ENCODE measurements at places on chromosomes 11 and 22. TPM values are rescaled to one million over a fixed set of nuclear protein-coding genes. Genes with fewer than 3 reads are reported as not detected.

DNA sequence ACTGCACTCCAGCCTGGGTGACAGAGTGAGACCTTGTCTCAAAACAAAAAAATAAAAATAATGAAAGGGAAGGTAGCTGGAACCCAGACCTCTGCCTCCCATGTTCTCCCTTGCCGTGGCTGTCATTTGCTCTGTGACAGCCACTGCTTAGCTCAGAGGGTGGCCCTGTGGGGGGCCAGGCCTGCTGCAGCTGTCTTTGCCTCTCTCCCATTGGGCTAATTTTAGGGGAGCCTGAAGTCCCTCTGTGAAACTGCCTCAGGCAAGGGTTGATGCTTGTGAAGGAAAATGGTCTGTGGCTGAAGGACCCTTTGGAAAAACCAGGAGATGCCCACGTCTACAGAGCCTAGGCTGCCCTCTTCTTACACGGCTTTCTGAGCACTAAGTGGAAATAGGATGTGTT lies 42.9 kb downstream of the C11orf91 start:
- peak; percentile 9 for ATAC-seq

GRCh38 chr22:27372969-27373670 lies 428.4 kb downstream of the MN1 start:
- peak; percentile 98 for ATAC-seq

GRCh38 chr11:12871241-12871640 lies 137.9 kb upstream of the RASSF10 start:
- peak; percentile 14 for ATAC-seq

DNA sequence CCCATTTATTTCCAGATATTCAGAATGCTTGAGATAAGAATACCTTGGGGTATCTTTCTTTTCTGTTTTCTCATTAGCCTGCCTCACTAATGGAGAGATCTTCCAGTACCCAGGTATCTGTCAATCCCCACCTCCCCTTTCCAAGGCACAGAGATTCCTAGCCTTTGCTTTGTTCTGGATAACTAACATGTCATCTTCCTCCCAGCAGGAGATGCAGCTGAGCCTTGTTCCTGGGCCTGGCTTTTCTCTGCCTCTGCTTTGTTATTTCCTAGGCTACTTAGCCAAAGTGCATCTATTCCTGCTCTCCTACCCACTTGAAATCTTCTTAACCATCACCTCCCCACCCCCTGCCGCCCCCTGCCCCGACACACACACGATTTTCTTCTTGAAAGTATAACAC lies 297.1 kb downstream of the NELL1 start:
- ATAC-seq, result no peak

DNA sequence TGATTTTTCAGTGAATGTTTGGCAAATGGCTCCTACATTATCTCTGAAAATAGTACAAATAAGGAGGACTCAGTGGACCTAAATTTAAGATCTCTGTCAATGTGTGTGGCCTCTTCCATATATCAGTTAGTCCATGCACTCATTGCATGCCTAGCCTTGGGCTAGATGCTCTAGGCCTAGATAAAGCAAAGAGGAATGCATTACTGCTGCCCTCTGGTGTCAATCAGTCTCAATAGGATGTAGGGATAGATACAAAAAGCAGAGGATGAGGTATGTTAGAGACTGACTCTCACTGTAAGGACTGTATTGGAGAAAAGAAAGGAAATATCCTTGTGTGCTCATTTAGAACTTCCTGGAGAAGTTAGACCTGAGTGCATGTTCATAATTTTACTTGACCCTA lies 42.0 kb downstream of the MS4A2 start:
- peak; percentile 62 for ATAC-seq

- no peak for ATAC-seq
Measured at GRCh38 chr11:17400048-17400775, 11.8 kb upstream of the KCNJ11 start.

DNA sequence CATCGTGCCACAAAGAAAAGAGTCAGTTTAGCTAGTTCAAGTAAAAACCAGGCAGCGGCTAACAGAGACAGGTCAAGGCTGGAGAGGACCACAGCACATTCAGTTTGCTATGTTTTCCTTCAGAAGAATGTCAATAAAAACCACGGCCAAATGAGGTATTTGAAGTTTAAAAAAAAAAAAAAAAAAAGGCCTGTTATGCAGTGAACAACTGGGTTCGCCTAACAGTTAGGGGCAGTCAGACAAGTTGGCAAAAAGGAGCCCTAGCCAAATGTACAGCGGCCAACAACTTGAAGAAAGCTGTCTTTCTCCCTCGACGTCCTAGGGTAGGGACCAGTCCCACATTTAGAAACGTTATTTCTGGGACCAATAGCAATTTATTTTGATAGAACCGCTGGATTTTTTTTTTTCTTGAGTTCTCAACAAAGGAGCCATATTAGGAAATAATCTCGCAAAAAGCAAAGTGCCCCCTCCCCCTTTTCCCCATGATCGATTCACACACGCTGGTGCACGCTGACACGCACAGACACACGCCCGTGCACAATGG lies 237.8 kb downstream of the TTC28 start:
- peak; percentile 13 for ATAC-seq

- ATAC-seq, result peak; percentile 65
Measured at GRCh38 chr22:41919357-41920224, 4.7 kb upstream of the SHISA8 start.

- ATAC-seq, result peak; percentile 33
Measured at GRCh38 chr11:128421577-128422330, 165.6 kb downstream of the ETS1 start.

- no peak for ATAC-seq
Measured at GRCh38 chr11:93099806-93100205, 98.0 kb downstream of the SLC36A4 start.

GRCh38 chr22:17201285-17201945 lies 17.8 kb downstream of the ADA2 start:
- ATAC-seq, result peak; percentile 53

DNA sequence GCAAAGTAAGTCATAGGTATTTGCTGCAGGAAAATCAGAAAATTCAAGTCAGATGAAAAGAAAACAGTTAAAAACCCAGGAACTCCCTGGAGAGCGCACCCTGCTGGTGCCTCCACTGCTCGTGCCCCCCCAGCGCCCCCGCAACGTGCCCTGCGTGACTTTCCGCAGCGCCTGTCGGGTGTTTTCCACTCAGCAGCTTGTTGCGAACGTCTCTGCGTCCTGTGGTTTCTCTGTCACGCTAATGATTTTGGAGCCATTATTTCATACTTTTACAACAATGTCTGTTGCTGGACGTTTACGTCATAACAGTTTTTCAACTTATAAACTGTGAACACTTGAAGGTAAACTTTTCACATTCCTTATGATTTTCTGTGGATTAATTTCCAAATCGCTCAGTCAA lies 5.0 kb downstream of the CRELD2 start:
- ATAC-seq, result no peak

GRCh38 chr22:27358096-27358870 lies 443.3 kb downstream of the MN1 start:
- ATAC-seq, result no peak

VPS11 gene
- 39.0 TPM for total RNA-seq

CAT gene
- total RNA-seq, result 59.6 TPM

MLC1 gene
- 0.44 TPM for total RNA-seq

UPK3A gene
- not detected for total RNA-seq

C11orf52 gene
- total RNA-seq, result 7.3 TPM

SNX15 gene
- 22.7 TPM for total RNA-seq

CLCF1 gene
- total RNA-seq, result 2.1 TPM

CCDC188 gene
- total RNA-seq, result not detected

OR8H1 gene
- total RNA-seq, result not detected

NXPE2 gene
- total RNA-seq, result not detected

PDGFD gene
- total RNA-seq, result 0.46 TPM
